Activated CD4-positive, alpha-beta T cell treated with anti-CD3 and anti-CD28 coated beads, Interleukin-2, amount 10 ng/mL, durations not matched to agents 7 days and 5 days (primary cell): ENCODE measurements at places on chromosomes 7 and 10.

- no peak for DNase-seq
Measured at GRCh38 chr10:79404231-79404609, 41.2 kb downstream of the ZCCHC24 start.

GRCh38 chr7:27925573-27926201 lies 185.7 kb downstream of the TAX1BP1 start:
- DNase-seq, result no peak

- DNase-seq, result no peak
Measured at GRCh38 chr7:333393-333764, 43.4 kb downstream of the FOXL3 start.

- DNase-seq, result no peak
Measured at GRCh38 chr10:76352300-76352699, 920.9 kb downstream of the LRMDA start.

- no peak for DNase-seq
Measured at GRCh38 chr7:71303566-71303965, 171.6 kb downstream of the GALNT17 start.

DNA sequence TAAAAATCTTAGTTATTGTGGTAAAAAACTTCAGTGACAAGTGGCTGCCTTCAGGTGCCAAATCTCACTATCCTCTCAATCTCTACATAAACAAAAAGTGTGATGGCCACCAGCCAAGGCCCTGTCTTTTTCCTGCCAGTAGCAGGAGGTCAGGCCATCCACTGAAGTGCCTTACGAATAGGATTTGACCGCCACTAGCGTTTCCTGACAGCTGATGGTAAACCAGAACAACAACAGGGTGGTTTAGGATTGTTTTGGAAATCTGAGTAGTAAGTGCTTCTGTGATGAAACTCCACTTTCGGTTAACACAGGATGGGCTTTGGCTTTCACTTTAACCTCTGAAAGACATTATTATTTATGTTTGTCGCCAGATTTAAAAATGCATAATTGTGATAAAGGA lies 55.7 kb upstream of the OGDHL start:
- DNase-seq, result no peak

DNA sequence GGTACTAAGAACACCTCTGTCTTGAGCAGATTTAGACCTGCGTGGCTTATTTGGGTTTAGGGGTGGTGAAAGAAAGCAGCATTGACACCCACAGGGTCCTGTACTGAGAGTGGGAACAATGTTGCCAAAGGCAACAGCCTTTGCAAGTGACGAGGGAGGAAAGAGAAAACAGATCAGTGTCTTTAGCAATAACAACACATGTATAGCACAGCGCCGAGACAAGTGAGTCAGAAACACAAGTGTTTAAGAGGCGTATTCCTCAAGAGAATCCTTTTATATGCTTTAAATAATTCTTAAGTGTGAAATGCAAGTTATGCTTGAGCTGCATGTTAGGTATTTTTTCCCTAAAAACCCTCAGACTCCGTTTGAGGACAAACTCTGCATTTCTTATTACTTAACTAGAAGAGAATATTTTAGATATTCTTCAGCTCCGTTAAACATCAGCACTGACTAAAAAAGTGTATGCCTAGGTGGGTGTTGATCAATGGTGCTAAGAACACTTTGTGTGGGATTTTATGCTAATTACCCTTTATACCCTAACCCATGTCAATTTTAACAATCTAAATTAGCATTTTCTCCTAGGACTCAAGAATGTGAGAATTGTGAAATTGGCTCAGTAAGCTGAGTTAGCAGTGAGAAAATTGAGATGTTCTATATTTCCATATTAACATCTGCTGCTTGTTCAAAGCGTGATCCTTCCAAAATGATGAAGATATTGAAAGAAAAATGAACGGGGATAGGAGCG lies 1095.4 kb upstream of the CELF2 start:
- DNase-seq, result no peak

DNA sequence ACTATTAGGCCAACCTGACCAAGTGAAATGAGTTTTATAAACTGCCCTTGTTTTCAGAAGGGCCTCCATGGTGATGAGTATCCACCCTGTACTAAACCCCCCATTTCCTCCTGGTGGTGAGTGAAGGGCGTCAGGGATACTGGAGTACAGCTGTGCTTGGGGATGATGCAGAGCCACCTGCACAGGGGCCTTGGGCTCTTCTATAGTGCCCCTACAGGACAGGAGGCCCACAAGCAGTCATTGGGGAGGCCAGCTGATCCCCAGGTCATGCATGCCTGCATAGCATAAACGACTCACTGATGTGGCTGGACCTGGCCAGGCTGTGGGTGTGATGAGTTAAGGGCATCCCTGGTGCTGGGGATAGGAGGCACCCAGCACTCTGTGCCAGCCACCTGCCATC lies 114.1 kb upstream of the CELF2 start:
- no peak for DNase-seq
